ENCODE measurements at places on chromosomes 3 and 15. TPM values are rescaled to one million over a fixed set of nuclear protein-coding genes. Genes with fewer than 3 reads are reported as not detected.

The AHSG gene
- total RNA-seq: not detected

DNA sequence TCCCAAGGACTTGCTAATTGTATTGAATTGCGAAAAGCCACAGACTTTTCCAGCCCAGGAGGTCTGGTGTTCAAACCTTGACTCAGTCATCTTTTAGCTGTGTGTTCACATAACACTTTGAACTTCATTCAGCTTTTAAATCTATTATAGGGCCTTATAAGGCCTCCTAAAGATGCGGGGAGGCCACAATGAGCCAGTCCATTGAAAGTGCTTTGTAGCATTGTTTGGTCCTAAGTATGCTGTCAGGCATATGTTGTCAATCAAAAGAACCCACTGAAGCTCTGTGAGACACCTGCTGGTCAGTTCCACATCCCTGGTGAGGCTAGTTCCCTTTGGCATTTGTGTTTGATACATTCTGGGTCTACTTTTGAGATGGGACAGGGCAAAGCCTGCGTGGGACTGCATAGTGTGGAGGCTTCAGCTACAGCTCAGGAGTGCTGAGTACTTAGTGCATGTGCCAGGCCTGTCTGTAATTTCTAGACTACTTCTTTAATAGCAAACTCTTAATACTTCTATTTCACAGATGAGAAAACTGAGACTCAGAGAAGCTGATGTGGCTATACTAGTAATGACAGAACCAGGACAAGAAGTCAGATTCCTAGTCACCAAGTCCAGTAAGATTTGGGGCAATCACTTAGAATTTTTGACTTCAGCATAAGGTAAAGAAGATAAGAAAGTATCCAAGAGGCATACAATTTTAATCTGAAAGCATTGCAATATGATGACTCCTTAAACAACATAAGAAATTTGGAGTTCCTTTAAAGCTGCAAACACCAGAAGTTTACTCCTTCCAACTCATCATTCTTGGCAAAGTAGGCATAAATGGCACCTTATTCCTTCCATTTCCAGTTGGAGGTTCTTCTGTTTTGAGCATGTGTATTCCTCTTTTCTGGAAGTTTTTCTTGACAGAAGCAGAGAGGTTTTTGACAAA is 213.0 kb downstream of the PDCD6IP start:
- no peak for ATAC-seq

DNA sequence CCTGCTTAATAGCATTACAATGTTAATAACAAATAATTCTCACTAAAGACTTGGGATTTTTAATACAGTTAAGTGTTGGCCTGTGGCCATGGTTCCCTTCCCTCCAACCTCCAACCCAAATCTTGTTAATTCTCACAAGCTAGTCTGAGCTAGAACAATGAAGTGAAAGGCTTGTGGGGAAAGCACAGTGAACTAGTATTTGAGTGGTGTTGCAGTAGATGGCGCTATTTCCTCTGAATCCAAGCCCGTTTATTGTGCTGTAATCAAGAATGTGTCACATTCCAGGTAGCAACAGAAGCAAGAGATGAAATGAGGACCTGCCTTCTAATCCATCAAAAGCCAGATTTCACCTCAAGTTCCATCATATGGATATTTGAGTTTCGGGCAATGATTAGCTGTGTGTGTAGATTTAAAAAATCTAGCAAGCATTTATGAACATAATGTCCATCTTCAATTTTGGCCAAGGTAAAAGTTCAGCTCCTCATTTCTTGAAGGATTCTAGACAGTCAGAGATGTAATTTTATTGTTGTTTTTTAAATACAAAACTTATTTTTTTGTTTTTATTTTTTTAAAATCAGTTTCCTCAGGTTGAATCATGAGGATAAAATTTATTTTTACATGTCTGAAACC is 160.7 kb downstream of the SQOR start:
- ATAC-seq: peak; percentile 79

GRCh38 chr3:175619369-175619768 is 760.2 kb downstream of the NAALADL2 start:
- no peak for ATAC-seq

DNA sequence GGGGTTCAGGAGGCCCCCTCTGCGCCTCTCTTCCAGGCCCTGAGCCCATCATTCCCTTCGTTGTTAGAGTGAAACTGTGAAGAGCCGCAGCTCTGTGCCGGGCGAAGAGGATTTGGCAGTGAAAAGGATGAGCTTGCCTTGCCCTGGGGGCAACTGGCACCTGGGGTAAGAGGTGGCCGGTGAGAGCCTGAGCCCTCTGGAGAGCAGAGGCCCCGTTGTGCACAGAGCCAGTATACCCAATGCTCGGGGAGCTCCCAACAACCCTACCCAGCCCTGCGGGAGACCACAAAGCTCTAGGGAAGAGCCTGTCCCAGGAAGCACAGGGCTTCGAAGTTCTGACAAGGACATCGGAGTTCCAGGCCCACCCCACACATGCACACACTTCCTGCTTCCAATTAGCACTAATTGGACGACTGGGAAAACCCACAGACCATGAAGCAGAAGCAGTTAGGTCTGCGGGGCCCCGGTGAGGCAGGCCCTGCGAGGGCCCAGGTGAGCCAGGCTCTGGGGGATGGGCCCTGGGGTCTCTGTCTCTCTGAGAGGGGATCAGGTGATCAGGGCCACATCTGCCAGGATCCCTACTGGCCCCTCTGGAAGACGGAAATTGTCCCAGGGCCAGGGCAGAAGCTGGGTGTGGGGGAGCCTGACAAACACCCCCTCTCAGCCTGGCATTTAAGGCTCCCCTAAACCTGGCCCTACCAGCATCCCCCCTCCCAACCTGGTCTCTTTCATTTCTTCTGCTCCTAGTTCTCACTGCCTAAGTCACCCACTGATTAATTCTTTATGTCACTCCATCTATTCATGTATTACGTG is 27.9 kb upstream of the SFMBT1 start:
- ATAC-seq: no peak

GRCh38 chr15:67082007-67082536 is 16.7 kb downstream of the SMAD3 start:
- peak; percentile 12 for ATAC-seq

DNA sequence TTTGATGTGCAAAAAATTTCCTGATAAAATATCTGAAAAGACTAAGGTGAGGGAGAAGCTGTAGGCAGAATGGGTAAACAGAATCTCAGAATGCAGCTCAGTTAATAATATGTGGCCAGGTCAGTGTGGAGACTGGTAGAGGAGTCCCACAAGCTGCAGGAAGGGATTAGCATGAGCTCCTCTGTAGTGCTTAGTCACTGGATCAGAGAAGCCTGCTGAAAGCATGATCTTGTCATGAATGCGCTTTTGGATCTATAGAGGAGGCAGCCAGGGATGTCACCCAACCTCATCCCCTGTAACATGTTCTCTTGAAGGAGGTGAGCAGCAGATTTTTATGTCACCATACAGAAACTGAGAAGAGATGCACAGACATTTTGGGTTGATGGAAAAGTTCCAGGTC is 1035.3 kb upstream of the GBE1 start:
- ATAC-seq: no peak

DNA sequence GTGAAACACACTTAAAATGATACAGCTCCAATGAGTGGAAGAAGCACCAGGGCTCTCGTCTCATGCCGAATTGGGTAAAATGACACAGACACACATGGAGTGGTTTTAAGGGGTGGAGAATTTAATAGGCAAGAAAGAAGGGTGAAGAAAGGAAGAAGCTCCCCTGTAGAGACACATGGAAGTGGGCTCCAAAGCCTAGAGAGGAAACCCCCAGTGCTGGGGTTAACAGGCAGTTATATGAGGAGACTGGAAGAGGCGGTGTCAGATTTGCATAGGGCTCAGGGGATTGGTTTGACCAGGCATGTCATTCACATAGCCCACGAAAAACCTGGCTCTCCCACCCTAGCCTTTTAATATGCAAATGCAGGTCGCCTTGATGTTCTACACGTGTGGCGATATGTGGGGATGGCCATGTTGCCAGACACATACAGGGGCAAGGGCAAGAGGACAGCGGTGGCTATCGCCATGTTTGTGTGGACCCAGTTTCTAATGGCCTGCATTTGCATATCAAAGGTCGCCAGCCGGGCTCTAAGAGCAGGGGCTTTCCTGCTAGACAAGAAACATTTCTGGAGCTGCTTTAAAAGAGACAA is 1.9 kb upstream of the DPH6 start:
- peak; percentile 11 for ATAC-seq

Data from motor neuron (in vitro differentiated cells).